Brain (organoid and tissue), 16 donors: ENCODE measurements at places on chromosomes 7 and 10.

- DNase-seq: no peak
Measured at GRCh38 chr10:60809157-60809556, 30.9 kb downstream of the CDK1 start.

- DNase-seq: peak; percentile 78
Measured at GRCh38 chr7:12686234-12686890, 1.1 kb upstream of the ARL4A start.

GRCh38 chr7:24948739-24949138, 31.2 kb downstream of the OSBPL3 start:
- no peak for DNase-seq

GRCh38 chr7:28729281-28729680, 228.8 kb downstream of the TRIL start:
- no peak for DNase-seq

DNA sequence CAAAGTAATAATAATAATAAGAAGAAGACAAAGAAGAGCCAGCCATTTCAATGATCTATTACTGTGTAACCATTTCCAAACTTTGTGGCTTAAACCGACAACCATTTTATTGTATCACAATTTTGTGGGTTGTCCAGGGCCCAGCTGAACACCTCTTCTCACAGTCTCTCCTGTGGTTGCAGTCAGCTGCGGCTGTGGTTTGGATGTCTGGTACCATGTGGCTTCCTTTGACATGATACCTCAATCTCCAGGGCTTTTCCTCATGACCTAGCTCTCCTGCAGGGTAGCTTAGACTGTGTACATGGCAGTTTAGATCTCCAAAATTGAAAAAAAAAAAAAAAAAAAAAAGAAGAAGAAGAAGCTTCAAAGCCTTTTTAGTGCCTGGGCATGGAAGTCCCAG, 72.6 kb upstream of the NFKB2 start:
- no peak for DNase-seq

- no peak for DNase-seq
Measured at GRCh38 chr10:119211625-119212441, 4.5 kb downstream of the GRK5 start.

DNA sequence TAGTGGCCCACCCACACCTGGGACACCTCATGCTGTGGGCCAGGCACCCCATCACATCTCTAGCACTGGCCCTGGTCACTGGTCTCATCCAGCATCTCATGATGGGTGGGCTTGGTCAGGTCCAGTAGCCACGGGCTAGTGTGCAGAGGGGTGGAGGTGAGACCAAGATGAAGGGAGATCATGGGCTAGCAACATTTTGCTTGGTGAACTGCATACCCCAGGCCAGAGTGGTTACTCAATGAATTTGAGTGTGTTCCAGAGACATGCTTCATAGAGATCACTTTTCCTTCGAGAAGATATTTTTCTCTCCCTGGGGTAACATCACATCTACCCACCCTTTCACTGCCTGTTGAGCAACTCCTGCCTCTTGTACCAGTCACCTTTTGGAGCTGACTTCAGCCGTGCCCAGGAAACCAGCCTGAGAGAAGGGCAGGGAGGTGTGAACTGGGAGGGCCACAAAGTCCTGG, 44.2 kb downstream of the MINDY4 start:
- no peak for DNase-seq

DNA sequence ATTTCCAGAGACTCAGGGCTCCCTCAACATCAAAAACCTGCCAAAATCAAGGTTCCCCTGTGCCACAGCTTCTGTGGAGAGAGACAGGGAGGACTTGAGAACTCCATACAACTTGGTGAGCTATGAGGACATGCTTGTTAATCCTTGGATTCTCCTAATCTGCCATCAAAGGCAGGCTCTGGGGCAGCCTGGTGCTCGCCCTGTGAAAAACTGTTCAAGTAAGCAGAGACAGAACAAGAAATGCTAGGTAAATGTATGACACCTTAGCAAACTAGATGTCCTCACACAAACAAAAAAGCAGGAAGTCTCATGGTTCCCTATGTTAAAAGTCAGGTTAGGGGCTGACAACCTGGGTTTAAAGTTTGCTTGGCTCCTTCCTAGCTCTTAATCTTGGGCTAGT, 73.6 kb downstream of the ANK3 start:
- DNase-seq: no peak

DNA sequence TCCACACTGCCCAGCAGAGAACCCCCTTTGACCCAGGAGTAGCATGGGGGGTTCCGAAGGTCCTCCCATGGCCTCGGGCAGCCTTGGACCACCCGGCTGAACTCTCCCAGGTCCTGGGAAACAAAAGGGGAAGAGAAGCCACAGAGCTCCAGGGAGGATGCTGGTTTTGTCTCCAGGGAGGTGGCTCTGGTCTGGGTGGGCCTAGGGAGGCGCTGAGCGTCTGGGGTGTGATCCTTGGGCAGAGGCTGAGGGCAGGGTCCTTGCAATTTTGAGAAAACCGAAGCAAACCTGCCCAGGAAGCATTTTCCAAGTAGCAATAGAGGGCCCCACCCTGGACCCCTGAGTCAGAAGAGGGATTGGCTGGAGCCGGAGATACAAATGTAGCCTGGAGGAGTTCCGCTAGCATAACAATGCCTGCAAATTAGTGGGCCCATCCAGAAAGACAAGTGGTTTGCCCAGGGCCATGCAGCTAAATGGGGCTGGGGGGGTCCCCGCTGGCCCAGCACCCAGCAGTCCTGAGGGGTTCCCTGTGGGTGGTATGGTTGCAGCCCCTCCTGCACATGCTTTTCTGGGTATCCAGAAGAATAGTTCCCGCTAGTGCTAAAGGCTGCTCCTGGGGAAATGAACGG, 2.0 kb downstream of the UTF1 start:
- no peak for DNase-seq

DNA sequence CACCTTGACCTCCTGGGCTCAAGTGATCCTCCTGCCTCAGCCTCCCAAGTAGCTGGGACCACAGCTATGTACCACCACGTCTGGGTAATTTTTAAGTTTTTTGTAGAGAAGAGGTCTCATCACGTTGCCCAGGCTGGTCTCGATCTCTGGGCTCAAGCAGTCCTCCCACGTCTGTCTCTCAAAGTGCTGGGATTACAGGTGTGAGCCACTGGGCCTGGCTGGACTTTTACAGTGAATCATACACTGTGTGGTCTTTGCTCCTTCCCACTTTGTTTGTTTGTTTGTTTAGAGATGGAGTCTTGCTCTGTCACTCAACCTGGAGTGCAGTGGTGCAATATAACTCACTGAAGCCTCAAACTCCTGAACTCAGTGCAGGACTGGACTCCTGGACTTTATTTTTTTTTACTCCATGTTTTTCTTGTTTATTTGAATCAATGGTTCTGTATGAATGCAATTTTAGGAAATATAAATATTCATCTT, 12.5 kb downstream of the PPIA start:
- DNase-seq: no peak

DNA sequence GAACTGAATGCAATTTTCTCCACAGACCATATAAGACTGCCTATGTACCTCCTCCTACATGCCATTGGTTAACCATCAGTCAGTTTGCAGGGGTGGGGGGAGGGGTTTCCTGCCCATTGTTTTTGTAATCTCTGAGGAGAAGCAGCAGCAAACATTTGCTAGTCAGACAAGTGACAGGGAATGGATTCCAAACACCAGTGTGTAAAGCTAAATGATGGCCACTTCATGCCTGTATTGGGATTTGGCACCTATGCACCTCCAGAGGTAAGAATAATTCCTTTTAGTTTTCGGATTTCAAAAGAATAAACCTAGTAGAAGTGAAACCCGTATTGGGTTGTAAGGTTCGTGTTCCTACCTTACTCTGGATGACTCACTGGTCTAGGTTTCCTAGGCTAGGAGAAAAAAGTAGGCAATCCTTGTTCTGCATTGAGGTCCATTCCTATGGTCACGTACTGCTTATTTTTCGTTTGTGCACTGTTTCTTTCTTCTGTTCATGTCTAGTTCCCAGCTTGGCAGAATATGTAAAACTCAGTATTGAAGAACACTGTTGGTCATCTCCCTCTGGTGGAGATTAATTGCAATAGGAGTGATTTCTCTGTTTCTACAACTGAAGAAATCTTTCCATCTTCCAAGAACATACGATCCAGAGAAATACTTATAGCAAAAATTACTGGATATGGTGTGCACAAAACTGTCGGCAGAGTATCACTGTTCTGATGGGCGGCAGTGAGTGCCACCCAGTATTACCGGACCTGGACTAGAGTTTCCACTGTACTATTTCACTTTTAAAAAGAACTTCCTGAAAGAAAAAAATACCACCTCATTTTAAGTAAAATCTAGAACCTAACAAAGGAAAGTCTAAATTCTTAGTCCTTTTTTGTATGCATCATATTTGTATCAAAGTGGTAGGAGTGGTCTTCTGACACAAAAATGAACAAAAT, at the start of gene AKR1C3:
Gene AKR1C3, plus strand, starts transcription at position 150 of the 941 bp plus-strand sequence. Its CDS starts 31 bp downstream, at position 181.
- DNase-seq: peak; percentile 43

DNA sequence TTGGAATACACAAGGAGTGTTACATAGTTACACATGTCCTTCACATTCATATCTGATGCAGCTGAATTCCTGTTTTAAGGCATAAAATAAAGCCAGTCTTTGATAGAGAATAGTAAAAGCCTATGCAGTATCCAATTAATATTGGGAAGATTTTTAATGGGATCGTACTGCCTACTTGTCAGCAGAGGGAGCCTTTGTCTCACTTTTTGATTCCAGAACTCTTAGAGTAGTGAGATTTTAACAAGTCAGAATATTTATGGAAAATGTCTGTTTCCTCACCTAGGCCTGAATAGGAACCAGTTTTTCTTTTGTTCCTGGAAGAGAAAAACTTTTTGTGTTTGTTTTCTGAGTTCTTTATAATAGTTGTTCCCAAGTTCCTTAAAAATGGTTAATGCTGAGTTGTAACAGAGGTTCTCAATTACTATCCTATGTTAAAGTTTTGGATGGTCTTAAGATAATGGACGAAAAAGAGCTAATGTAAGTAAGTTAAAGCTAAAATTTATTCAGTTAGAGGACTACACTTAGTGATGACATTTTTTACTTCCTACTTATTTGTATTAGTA, 114.0 kb downstream of the BBS9 start:
- peak; percentile 82 for DNase-seq

DNA sequence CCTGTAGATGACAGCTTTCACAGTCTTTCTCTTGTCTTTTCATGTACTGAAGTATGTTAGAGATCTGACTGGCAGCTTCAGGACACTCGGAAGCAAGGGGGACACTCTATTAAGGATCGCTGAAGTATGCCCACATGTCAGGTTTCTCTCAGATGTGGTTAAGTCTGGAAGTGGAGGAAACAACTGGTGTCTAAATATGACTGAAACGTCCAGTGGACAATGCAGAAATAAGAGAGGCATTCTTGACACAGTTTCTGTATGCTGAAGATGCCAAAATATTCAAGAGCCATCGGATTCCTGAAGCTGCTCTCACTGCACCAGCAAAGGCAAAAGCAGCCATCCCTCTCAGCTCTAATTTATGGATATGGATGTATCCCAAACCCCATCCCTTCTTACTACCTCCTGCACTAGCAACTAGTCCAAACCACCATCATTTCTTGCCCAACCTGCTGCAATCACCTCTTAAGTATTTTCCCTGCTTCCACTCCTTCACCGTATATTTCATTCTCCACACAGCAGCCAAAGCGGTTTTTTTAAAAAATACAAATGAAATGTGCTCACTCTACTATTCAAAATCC, 113.4 kb downstream of the REEP3 start:
- DNase-seq: no peak

GRCh38 chr7:125338110-125338509, 408.5 kb upstream of the POT1 start:
- DNase-seq: no peak

DNA sequence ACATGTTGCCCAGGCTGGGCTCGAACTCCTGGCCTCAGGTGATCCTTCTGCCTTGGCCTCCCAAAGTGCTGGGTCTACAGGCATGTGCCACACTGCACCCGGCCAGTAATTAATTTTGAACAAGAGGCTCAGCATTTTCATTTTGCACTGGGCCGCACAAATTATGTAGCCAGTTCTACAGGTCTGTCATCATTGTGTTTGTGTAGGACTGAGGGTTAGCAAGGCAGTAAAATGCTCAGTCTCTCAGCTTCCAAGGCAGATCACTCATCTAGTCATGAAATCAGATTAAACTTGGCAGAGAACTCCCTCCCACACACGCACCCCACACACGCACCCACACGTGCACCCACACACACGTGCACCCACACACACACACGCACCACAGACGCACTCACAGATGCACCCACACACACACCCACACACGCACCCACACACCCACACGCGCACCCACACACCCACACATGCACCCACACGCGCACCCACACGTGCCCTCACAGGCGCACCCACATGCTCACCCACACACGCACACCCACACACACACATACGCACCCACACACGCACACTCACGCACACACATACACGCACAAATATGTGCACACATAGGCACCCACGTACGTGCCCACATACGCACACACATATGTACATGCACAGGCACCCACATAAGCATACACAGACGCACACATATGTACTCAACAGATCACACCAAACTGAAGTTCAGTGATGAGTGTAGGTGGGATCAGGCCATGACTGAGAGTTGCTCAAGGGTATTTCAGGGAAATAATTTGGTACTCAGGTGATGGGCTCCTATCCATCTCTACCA, 27.8 kb upstream of the PROSER2 start:
- DNase-seq: no peak

DNA sequence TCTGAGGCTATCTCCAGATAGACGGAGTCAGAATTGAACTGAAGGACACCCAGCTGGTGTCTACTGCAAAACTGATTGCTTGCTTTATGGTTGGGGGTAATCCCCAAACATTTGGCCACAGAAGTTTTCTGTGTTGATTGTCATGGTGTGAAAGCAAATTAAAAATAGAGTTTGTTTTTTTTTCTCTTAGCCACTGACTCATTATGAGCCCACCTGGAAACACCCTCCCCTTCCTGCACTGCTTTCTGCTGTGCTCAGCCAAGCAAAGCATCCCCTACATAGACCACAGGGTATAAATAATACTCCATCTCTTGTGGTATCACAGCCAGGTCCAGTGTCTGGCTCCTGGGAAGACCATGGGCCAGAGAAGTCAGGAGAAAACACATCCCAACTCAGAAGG, 6.5 kb upstream of the VWC2 start:
- DNase-seq: no peak

DNA sequence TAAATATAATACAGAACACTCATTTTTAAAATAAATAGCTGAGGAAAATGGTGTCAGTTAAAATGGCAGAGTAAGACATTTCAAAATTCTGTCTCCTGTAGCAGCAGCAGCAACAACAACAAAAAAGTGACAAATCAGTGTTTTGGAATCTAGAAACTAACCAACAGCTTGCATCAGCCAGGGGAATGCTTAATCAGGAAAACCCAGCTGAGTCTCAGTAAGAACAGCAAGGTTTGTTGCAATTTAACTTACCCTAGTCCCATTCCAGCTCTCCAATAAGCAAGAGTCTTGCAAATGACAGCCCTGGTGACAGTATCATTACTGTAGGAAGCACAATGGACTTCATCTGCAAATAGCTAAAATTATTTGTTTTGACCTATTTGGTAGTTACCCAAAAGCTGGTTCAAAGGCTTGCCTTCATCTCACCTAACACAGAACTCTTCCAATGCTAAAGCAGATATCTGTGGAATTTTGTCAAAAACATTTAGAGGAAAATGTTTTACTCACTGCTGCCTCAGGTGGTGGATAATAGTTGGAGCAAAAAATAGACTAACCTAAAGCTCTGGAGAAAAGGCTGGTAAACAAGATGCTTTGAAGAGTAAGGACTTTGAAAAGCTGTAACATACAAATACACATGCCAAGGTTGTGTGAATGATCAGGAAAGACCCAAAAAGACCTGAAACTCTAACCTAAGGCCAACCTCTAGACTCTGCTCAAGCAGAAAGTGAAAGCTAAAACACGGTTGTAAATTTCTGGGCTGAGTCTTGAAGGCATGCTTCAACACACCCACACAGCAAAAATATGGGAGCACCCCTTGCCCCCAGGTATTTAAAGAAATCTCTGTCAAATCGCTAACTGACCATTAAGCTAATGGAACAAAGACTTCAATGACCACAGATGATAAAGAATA, 9.9 kb upstream of the ARHGAP22 start:
- DNase-seq: no peak
